ENCODE measurements at places on chromosomes 3 and 15.

DNA sequence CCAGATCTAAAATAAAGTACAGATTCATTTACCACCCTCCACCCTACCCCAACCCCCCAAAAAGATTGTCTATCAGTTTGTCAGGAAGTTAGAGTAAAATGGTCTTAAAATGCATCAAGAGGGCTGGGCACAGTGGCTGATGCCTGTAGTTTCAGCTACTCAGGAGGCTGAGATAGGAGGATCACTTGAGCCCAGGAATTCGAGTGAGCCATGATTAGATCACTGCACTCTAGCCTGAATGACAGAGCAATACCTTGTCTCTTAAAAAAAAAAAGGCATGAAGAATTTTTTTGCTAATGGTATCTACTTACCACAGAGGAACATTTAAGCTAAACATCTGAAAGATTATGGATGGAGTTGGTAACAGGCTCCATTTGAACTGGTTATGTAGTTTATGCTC lies 71.0 kb downstream of the RBM6 start:
- no peak for DNase-seq

GRCh38 chr15:36605604-36606263 lies 26.3 kb downstream of the CDIN1 start:
- no peak for DNase-seq

- no peak for DNase-seq
These were observed 59.6 kb upstream of the IQSEC1 start for GRCh38 chr3:13132731-13133410.

DNA sequence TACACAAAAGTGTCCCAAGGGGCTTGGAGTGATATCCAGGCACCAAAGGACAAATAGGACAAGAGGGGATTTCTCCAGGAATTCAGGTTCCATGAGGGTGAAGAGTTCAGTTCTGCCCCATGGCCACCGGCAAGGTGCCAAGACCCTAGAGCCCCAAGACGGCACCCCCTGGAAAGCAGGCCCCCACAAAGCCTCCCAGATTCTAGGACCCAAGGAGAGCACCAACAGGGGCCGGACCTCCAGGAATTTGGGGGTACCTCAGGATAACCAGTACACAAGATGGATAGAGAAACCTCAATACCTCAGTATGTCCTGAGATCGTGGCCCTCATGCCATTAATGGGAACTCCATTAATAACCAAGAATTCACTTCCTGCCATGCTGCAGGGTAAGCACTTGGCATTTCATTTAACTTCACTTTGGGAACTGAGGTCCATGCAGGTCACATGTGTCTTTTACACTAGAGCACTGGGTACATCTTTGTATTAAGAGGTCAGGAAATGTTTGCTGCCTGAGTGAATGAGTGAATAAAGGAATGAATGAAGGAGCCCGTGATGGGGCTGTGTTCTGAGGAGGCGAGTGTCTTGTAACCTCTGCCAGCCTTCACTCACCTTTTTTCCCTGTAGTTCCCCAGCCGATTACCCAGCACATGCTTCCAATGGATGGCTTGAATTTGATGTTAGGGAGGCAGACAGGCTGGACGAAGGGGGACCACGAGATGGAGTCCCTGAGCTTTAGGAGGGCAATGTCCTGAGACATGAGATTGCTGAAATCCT lies 15.5 kb upstream of the PRSS50 start:
- no peak for DNase-seq

DNA sequence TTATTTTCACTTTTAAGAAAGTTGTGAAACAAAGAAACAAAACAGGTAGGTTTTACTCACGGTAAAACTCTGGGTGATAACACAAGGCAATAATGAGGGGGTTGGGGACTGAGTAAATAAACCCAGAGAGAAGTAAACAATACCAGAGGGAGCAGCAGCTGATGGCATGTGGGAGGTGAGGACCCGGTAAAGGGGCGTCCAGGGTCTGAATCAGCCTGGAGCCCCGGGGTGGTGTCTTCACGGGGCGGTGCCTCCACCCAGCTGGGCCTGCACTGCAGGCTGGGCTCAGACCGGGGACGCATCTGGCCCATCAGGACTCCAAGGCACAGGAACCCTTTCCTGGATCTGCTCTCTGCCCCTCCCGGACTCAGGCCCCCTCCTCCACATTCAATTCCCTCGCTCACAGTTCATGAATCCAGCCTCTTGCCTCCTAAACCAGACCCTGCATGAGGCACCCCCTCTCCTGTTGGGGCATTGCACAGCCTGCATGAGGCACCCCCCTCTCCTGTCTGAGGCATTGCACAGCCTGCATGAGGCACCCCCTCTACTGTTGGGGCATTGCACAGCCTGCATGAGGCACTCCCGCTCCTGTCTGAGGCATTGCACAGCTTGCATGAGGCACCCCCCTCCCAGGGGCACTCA lies 73.9 kb upstream of the MFGE8 start:
- no peak for DNase-seq

DNA sequence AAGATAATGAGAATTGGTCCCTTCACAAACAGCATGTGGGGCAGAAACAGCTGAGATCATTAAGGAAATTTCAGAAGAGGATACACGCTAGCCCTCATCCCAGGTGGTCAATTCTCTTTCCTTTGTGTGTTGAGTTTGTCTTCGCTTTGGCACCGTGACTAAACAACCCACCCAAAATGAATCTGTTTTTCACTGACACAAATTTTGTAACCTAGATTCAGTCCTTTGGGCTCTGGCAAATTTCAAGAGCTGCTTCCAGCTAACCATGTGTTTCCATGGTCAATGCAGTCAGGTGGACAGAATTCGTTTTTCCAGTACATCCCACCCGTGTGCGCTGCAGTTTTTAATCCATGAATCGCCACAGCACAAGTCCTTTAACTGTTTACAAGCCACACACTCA lies 435.4 kb downstream of the WDR72 start:
- no peak for DNase-seq

- DNase-seq, result no peak
These were observed 4.4 kb downstream of the INSYN1 start for GRCh38 chr15:73748730-73749129.

- DNase-seq, result no peak
These were observed 208.3 kb downstream of the NTRK3 start for GRCh38 chr15:88048237-88048636.

DNA sequence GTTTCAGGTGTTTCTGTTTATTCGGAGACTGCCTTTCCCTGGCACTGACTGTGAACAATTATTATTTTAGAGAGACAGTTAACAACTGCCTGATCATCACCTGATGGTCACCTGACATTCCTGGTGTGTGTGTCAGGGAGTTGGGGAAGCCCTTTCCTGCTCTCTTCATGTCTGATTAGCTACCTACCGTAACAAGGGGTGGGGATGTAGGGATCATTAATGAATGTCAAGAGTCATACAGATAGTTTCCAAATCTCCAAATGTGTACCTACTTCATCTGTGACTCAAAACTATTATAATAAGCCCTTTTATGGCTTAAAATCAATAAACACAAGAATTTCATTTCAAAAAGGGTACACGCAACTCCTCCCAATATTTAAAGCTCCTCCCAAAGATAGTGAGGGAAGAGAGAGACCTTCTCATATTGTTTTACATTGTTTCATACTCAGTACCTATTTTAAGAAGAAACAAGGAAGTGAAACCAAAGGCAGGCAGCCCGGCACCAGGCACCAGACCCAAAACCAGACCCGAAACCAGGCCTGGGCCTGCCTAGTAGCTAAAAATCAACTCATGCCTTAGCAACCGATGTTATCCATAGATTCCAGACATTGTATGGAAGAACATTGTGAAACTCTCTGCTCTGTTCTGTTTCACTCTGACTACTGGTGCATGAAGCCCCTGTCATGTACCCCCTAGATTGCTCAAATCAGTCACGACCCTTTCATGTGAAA lies 844.9 kb upstream of the ALCAM start:
- no peak for DNase-seq

GRCh38 chr3:123584284-123584987 lies 417 bp downstream of the HACD2 start:
- no peak for DNase-seq

- no peak for DNase-seq
These were observed 23.5 kb downstream of the DTWD1 start for GRCh38 chr15:49644364-49644794.

DNA sequence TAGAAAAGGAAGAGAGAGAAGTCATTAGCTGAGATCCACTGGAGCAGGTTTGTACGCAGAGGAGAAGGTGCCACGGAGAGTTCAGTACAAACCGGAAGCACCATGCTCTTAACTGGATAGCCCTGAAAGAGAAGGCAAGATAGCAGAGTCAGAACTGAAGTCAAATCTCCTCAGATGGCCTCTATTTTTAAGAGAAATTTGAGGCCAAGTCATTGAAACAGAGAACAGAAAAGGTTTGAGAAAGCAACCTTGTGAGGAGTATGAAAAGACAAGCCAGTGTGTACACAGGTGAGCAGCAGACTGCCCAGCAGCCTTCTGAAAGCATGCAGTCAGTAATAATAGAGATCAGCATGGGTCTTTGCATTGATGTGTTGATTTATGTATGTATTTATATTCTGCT lies 66.1 kb upstream of the SPRED1 start:
- DNase-seq, result no peak

GRCh38 chr3:188001093-188001492 lies 152.9 kb upstream of the LPP start:
- DNase-seq, result no peak

GRCh38 chr3:139466360-139466759 lies 10.0 kb downstream of the RBP2 start:
- DNase-seq, result no peak

DNA sequence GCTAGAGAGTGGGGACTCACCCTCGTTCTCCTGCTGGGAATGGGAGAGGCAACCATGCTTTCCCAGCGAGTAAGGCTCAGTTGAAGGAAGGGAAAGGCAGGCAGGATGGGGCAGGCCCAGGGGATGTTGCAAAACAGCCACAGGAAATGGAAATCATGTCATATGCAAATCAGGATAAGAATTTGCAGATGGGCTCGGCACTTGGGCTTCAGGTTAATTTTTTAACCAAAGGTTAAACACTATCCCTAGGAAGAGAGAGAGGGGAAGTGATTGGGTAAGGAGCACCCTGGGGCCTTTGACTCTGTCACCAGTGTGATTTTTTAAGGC lies 14.6 kb upstream of the PLA2G4E start:
- DNase-seq, result no peak

DNA sequence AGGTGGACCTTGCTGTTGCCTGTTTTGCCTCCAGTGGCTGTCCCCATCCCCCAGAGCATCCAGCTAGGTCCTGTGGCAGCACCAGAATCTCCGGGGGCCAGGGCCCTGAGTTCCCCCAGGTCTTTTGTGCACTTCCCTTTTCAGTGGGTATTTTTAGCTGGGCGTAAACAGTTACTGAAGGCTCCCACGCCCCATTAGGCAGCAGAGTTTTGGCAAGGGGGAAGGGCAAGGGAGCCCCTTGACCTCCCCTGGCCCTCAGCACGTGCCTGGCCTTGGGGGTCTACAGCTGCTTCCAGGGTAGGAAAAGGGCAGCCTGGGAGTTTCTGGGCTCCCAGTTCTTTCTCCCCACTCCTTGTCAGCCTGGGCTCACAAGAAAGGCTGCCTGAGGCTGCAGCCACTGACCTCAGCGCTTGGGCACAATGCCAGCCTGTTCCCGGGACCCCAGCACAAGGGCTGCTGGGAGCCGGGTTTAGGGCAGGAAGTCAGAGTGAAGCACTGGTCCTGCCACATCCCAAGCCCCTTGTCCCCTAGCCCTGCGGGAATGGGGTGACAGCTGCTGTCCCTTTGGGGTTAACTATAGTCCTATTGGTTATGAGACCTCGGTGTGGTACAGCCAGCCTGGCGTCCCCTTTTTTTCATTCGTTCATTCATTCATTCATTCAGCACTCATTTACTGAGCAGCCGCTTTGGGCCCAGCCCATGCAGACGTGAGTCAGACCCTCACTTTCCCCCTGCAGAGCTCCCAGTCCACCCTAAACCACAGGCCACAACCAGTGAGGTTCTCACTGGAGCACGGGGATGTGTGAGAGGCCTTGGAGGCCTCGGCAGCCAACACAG lies 8.4 kb downstream of the CSK start:
- DNase-seq, result peak; percentile 40

DNA sequence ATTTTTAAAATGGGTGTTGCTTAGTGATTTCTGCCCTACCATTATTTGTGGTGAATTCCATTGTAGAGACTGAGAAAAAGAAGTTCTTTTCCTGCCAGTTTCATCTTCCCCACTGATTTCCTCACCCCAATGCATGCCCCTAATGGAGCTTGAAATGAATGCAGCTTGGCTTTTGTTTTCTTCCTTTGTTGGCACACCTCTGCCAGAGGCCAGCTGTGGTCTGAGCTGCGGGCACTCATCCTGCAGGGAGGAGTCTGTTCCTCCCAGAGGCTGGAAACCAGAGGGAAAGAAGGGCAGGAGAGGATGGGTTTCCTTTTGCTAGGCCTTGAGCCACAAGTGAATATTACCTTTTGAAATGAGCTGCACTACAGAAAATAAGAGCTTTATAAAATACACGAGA lies 9.3 kb upstream of the ST8SIA2 start:
- DNase-seq, result no peak

- no peak for DNase-seq
These were observed 1.2 kb downstream of the TRPM7 start for GRCh38 chr15:50685191-50685975.

GRCh38 chr15:58522865-58523264 lies 91.1 kb downstream of the LIPC start:
- no peak for DNase-seq

DNA sequence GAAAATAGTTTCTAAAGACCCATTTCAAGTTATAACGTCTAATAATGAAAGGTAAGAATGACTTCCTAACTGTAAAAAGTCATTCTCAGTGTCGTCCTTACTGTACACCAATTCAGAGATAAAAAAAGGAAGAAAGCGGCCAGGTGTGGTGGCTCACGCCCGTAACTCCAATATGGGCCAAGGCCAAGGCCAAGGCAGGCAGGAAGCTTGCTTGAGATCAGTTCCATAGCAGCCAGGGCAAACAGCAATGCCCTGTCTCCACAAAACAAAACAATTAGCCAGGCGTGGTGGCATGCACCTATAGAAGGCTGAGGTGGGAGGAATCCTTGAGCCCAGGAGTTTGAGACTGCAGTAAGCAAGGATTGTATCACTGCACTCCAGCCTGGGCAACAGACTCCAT lies 31.9 kb downstream of the UBXN7 start:
- DNase-seq, result no peak

- DNase-seq, result no peak
These were observed 56.8 kb downstream of the PXYLP1 start for GRCh38 chr3:141288336-141288990.

- DNase-seq, result no peak
These were observed 40.9 kb downstream of the RFTN1 start for GRCh38 chr3:16472593-16472992.

- DNase-seq, result no peak
These were observed 212.6 kb downstream of the CDIN1 start for GRCh38 chr15:36791844-36792571.

- peak; percentile 55 for DNase-seq
These were observed 121.9 kb upstream of the ARHGEF3 start for GRCh38 chr3:56923526-56924224.

GRCh38 chr3:119978554-119979208 lies 115.6 kb downstream of the GSK3B start:
- DNase-seq, result no peak

- DNase-seq, result no peak
These were observed 356.7 kb downstream of the PDCD6IP start for GRCh38 chr3:34155108-34155507.

GRCh38 chr15:40295877-40296560 lies 11.7 kb downstream of the PLCB2 start:
- no peak for DNase-seq

All from effector CD4-positive, alpha-beta T cell (primary cell).